ENCODE measurements at places on chromosomes 2 and 18.

DNA sequence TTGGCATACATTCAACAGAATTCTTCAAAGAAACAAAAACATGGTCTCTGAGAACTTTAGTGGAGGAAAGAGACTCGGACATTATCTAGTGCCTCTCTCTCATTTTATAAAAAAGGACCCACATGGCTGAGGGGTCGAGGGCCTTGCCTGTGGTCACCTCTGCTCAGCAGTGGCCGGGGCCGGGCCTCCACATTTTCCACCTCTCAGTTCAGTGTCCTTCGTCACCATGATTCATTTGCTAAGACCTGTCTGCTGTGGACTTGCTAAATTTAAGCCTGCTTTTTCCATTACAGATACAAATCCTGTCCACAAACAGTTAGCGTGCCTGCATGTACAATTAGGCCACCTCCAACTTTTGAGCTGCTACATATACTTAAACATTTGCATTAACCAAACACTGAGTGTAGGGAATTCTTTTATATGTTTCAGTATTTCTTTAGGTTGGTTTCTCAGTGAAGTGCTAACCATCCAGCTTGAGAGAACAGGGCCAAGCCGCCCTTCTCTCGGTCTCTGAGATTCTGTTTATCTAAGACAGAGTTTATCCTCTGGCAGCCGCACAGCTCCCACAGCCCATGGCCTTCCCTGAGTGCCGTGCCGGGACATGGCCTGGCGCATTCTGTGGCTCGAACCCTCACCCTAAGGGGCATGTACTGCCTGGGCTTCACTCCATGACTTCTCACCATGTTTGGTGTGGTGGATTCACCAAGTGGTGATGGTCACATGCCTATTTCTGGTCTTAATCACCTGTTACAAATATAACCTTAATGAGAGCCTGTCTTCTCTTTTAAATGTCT is 46.2 kb downstream of the COA5 start:
- H3K4me3 ChIP-seq, result no peak overlapping the region
- H3K4me1 ChIP-seq, result no peaks in the 10 kb centered on the region
- H3K27ac ChIP-seq, result no peak overlapping the region
- no peaks in the 10 kb centered on the region for H3K27me3 ChIP-seq

GRCh38 chr2:8006626-8007025 is 675.2 kb upstream of the ID2 start:
- H3K27ac ChIP-seq, result no peak overlapping the region
- H3K4me1 ChIP-seq, result no peaks in the 10 kb centered on the region
- H3K36me3 ChIP-seq, result no peaks in the 10 kb centered on the region
- peak; percentile 33 for DNase-seq

GRCh38 chr2:234953116-234954031 is 1.6 kb downstream of the SH3BP4 start:
- no peak overlapping the region for H3K27ac ChIP-seq
- H3K27me3 ChIP-seq, result no peaks in the 10 kb centered on the region
- no peaks in the 10 kb centered on the region for H3K36me3 ChIP-seq

DNA sequence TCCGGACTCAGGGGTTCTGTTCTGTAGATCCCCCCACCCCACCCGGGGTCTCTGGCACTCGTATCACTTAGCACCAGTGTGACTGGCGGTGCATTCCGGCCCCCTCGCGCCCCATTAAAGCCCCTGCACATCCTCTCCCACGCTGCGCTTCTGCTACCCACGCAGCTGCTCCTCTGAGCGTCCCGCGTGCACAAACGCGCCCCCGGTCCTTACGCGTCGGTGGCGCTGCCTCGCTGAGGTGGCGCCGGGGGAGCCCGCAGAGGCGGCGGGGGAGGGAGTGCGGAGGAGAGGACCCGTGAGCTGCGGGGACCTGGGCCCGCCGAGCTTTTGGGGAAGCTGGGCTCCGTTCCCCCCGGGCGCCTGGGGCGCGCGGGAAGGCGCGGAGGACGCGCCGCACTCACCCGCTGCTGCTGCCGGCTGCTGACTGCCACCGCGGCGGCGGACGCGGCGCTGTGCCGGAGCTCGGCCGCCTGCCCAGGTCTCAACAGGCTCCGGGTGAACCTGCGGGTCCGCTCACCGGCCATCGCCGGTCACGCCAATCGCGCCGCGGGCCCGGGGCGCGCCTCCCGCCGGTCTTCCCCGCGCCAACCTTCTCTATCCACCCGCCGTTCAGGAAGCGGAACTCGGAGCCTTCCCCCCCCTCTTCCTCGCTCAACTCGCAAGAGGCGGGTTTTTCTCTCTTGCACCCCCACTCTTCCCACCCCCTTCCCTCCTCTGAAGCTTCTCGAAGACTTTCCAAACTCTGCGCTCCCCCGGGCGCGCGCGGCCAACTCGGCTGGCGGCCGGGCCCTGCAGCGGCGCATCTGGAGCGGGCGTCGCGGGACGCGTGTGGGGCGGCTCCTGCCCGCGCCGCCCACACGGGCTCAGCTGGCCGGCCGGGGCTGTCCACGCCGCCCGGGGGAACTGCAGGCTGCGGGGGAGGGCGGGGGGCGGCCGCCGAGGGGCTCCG is at the start of gene DOCK10:
TSS of gene DOCK10 (minus strand) at position 618 of the 949 bp plus-strand sequence. CDS start at position 524, 94 bp downstream.
- H3K27me3 ChIP-seq, result peaks cover 27% of the 10 kb centered on the region
- H3K4me1 ChIP-seq, result no peaks in the 10 kb centered on the region
- H3K36me3 ChIP-seq, result no peaks in the 10 kb centered on the region
- DNase-seq, result peak; percentile 23
